ENCODE measurements at places on chromosomes 5 and 9.

- no peak for DNase-seq
These were observed 196.0 kb upstream of the PAPPA start for GRCh38 chr9:115957585-115957984.

GRCh38 chr5:55136521-55136920, 23.4 kb upstream of the GPX8 start:
- DNase-seq: no peak

DNA sequence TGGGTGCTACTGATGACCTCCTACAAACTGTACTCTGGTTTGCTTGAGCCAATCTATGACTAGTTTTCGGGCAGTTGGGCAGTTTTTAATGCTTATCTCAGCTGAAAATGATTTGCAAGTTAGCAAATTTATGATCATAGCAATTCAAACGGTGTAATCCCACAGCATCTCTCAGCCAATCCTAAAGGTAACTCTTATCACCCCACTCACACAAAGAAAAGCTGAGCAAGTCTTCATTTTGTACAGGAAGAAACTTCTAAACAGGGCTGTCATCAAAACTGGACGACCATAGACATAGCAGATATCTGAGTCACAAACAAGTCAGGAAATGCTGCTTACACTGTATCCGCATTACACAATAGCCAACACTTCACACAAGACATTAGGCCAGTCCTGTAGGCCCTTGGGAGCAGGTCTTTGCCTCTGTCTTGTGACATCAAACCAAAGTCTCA, 2.6 kb upstream of the ENC1 start:
- DNase-seq: no peak

- DNase-seq: no peak
These were observed 163.5 kb downstream of the NR3C1 start for GRCh38 chr5:143239882-143240518.

- no peak for DNase-seq
These were observed 8.0 kb upstream of the GRHPR start for GRCh38 chr9:37414503-37414943.

DNA sequence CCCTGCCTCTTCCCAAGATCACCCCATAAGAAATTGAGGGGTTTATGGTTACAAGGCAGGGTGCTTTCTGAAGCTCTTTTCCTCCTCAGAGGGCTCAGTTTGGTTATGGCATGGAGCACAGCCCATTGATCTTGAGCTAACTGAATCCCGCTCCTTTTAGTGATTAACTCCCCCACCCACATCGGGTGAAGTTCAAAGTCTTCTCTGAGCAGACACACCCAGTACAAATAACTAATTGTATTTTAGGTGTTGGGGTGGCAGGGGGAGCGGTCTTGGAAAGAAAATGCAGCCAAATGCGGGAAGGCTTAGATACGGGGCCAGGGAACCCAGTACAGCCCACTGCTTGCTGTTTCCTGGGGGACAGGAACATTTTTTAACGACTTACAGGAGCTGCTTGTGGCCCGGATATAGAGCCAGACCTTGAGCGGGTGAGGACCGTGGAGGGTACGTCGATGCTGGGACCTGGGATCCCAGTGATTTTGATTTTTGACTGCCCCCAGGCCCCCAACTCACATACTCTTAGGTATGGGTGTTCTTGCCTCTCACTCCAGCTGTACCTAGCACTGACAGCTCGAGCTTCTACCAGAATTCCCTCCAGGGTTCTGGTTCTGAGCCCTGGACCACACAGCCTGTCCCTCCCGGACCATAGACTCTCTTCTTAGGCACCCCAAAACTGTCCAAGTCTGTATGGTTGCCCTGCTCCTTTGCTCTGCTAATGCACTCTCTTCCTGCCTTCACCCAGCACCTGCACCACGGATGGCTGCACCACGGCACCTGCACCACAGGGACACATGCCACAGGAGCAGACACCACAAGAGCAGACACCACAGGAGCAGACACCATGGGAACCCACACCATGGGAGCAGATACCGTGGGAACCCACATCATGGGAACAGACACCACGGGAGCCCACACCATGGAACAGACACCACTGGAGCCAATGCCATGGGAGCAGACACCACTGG, 18.3 kb upstream of the RXRA start:
- no peak for DNase-seq

DNA sequence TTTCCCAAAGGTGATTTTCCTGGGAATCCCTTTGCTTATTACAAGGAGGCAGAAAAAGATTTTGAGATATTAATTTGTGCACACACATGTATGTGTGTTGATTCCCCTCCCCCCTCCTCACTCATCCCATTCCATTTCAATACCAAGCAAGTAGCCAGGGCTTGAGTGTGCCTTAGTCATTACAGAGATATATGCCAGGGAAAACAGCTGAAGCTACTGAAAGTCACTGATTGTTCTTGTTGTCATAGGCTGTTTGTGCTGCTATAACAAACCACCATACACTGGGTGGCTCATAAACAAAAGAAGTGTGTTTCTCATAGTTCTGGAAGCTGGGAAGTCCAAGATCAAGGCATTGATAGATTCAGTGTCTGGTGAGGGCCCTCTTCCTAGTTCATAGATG, 158.6 kb downstream of the BAAT start:
- DNase-seq: no peak

DNA sequence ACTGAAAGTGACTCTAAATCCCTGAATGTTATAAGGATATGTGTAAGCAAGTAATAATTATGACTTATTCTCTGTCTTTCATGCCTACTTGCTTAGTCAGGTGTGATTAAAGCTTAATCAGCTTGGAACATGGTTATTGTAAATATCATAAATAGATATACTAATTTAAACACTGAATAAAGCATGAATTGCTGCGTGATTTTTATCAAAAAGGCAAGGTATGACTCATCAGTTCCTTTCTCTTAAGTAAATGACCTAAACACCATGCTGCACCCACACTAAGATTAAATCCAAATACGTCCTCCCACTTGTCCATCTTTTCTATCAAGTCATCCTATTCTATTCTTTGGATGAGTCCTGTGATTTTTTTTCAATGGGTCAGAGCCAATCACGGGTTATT, 124.6 kb upstream of the MTAP start:
- DNase-seq: no peak

- DNase-seq: no peak
These were observed 18.1 kb downstream of the LIX1 start for GRCh38 chr5:97124335-97124734.

GRCh38 chr5:77847129-77847460, 71.0 kb upstream of the TBCA start:
- DNase-seq: no peak

DNA sequence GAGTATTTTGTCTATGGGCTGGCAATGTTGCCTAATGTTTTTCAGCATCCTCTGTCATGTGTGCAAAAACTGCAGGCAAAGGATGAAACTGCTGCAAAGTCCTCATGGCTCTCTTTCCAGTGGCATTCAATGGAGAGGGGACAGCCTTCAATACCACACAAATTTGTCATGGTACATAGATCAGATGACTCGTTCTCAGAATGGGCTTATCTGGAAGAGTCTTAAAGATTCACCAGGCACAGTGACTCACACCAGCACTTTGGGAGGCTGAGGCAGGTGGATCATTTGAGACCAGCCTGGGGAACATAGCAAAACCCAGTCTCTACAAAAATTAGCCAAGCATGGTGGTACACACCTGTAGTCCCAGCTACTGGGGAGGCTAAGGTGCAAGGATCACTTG, 5.3 kb downstream of the CDKN2AIPNL start:
- no peak for DNase-seq

DNA sequence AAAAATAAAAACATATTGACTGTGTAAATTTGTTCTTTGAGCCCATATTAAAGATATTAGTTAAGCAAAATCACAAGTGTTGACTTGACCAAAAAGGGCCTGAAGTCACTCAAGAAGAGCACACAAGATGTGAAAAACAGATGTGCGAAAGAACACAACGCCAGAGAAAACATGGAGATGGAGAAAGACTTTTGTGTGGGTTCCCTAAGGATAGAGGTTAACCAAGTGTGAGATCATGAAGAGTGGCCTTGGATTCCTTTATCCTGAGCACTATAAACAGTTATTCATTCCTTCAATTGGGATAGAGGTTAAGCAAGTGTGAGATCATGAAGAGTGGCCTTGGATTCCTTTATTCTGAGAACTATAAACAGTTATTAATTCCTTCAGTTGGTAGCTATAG, 361.8 kb downstream of the CDH18 start:
- no peak for DNase-seq

- DNase-seq: no peak
These were observed 147.6 kb downstream of the NR2F1-AS1 start for GRCh38 chr5:93433422-93433821.

DNA sequence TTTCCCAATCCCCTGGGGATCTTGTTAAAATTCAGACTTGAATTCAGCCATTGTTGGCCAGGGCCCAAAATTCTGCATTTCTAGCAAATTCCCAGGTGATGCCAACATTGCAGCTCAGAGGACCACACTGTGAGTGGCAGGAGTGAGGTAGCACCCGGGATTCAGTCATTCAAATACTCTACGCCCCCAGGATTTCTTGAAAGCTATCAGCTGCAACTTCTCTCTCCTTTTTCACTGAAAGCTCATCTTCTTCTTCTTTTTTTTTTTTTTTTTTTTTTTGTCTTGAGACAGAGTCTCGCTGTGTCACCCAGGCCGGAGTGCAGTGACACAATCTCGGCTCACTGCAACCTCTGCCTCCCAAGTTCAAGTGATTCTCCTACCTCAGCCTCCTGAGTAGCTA, 19.3 kb upstream of the ANKH start:
- DNase-seq: no peak

GRCh38 chr9:123866497-123866896, 63.4 kb downstream of the DENND1A start:
- no peak for DNase-seq

GRCh38 chr9:123150708-123151503, 117.4 kb downstream of the GPR21 start:
- DNase-seq: no peak

DNA sequence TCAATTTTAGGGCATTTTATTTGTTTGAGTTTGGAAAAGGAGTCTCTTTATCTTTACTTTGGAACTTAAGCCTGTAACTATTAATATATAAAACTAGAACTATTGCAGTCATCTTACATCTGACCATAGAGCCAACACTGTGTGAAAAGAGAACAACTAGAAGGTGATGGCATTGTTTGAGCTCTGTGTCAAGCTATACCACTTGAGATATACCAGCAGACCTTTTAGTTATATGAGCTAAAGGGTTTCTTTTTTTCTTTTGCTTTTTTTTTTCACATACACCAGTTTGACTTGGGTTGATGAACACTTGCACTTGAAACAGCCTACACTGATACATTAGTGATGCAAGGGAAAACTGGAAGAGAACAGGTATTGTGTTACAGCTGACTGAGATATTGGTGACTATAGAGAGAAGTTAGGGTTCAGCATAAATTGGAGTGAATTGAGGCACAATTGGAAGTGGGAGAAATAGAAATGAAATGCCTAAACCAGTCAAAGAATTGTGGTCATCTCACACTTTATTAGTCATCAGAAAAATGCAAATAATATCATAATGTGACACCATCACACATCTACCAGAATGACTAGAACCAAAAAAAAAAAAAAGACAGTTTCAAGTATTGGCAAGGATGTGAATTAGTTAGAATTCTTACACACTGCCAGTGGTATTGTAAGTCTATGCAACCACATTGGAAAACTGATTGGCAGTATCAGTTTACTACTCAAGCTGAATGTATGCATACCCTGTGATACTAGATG, 60.9 kb downstream of the ADRB2 start:
- DNase-seq: no peak

DNA sequence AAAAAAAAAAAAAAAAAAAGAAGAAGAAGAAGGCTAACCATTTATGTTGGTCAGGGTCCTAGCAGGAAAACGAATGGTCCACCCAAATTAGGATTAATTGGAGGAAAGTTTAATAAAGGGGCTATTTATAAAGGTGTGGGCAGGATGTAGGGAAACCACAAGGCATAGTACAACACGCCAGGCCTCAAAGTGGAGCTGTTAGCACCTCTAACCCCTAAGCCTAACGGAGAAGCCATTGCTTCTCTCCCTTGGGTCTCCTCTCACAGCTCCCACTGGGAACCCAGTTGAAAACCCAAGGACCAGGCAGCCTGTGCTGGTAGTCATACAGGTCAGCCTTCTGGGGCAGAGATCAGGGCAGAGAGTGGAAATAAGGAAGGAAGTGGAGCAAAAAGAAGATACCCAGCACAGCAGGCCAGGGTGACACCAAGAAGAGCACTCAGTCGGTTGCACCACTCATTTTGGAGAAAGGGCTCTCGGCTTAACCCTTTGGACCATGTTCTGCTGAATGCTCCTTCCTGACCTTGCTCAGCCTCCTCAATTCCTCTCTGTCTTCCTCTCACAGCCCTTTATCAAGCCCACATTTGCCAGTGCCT, 8.8 kb upstream of the GLIPR2 start:
- DNase-seq: no peak
